Gastroesophageal sphincter (tissue), 4 donors: ENCODE measurements at places on chromosomes 16 and 17. TPM values are rescaled to one million over a fixed set of nuclear protein-coding genes. Genes with fewer than 3 reads are reported as not detected.

Gene TEDC2
- total RNA-seq = not detected

Gene FA2H
- total RNA-seq = 0.31 TPM

Gene UMOD
- not detected for total RNA-seq

Gene KRT32
- total RNA-seq = not detected

Gene ASB16
- 2.3 TPM for total RNA-seq

Gene ITGB3
- total RNA-seq = 58.7 TPM

Gene SOX8
- total RNA-seq = 4.4 TPM
